ENCODE measurements at places on chromosomes 6 and 20.

DNA sequence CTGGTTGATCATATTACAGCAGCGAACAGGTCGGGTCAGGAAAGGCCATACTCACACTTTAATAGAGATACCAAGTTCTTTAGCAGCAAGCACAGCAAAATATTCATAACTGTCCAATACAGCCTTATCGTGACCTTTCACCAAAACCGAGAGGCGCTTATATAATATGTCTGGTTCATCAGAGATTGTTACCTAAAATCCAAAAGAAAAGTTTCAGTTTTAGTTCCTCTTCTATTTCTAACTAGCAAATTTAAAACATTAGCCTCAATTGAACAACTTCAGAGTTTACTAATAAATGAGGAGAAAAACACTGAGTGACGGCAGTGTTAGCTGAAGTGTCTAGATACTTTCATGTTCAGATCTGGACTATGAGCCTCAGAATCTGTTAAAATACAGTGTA lies 5.9 kb downstream of the MRPS10 start:
- no peak for DNase-seq

- DNase-seq = no peak
These were observed 1.3 kb downstream of the CALHM5 start for GRCh38 chr6:116512734-116513133.

DNA sequence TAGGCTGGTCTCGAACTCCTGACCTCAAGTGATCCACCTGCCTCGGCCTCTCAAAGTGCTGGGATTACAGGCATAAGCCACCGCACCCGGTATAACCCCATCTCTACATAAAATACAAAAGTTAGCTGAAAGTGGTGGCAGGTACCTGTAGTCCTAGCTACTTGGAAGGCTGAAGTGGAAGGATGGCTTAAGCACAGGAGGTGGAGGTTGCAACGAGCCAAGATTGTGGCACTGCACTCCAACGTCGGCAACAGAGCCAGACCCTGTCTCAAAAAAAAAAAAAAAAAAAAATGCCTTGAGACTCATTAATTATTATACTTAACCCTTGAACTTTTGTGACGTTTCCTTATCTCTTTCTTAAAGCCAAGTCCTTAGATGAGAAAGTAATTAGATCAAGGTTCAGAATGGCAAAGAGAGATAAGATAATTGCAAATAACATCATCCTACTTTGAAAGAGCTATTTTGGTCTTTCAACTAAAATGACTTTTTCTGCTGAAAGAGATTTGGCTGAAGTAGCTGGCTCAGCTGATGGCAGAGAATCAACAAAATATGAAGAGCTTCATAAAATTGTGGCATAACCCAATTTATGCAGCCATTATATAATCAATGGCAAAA lies 4.7 kb upstream of the SHLD1 start:
- no peak for DNase-seq

DNA sequence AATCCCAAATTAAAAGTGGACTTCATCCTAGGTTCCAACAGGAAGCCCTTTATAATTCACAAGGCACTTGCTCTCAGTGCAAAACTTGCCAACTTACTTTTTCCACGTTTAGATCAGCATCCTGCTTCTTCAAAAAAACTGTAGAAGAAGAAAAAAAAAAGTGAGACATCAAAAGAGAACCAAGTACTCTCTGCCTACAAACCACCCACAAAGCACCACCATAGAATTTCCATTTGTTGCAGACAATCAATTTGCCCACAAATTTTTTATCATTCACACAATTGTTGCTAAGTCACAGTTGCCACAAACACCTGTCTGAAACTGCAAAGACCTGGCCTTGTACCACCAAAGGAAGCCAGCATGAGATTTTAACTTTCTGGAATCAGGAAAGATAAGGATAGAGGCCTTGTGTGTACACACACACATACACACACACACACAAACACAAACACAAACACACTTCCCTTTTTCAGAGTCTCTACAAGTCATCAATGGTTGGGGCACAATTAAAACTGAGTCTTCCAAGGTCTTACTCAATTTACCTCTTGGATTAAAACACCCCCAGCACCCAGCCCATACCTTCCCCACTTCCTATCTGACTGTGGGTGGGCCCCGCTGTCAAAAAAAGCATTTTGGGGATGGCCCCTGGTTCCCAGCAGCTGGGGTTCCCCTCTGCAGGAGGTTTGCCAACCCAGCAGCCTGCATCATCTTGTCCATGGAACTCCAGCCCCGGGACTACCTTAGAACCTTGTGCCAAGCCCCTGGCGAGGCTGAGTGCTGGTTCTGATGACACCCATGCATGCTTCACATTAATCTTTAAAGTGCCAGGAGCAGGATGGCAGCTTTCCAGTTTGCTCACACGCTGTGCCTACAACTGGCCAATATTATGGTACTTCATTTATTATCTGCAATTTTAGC lies 26.5 kb downstream of the FYN start:
- no peak for DNase-seq

- no peak for DNase-seq
These were observed 248.6 kb downstream of the KHDRBS2 start for GRCh38 chr6:62037445-62037844.

DNA sequence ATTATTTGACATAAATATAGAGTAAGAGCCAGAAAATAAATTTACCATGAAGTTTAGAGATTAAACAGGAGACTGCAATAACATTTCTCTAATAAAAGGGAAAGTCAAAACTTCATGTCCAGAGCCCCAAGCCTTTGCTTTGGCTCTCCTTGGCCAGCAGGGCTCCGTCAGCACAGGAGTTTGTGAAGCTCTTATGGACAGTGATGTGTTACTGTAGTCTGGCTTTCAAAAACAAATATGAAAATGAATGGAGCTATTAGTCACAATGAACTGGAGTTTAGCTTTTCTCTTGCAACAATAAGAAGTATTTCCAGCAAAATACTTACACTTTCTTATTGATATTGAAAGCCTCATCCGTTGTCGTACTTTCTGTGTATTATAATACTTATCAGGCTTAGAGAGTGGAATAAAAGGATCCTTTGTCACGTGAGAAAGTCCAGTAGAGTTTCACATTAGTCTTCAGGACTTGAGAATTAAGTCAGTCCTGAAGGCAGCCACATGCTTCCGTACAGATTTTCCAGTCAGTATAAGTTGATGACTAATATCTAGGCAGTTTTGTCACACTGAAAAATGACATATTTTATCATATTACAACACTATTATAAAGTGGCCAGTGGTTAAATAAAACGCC lies 117.0 kb upstream of the PRL start:
- no peak for DNase-seq

DNA sequence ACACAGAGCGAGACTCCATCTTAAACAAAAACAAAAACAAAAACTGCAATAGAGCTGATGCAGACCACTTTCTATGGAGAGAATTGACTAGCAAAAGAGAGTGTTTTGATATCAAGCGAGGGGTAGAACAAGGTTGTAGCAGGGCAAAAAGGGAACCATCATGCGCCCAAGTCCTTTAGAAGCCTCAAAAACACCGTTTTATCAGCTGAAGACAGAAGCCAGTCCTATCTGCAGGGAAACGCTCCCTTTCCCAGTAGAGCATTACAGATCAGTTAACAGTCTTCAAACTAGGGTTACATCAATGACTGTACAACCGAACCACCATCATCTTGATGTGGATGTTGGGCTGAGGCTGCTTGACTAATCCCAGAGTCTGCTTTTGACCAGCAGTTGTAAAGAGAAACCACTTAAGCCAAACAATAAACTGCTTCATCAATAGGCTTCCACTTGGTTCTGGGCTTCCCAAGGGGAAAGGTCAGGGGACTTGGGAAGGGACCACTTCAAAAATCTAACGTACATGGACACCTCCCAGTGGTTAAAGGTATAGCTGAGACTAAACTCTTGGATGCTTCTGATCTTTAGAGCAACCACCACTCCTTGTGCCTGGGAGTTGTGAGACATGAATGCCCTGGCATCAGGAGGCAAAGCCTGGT lies 59.6 kb upstream of the SPDEF start:
- DNase-seq = no peak

DNA sequence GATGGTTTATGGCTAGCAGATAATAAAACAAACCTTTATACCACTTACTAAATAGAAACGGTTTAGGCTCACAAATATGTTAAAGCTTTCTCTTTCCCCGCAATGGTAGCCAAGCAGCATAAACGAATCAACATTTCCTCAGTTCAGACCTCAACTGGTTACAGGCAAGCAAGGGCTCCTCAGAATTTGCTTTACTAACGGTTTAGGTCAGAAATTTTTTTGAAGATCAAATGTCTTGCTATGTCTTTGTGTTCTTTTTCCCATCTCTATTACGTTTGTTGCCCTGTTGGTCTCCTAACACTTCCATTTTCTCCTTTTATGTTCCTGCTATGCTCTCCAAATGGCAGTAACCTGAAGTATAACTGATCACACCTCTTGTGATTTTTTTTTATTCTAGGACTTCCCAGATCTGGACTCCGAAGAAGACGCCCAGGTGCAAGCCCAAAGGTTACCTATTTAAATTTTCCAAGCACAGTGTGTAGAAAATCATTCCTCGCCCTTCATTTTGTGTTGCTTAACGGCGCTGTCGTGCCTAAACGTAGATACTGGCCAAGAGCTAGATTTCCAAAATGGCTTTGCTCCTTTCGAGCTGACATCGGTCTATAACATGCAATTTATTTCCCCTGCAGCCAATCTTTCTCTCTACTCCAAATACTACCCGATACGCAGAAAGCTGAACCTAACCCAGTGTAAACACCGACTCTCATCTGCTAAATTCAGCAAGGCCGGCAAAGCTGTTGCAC lies 717 bp upstream of the ASF1A start:
- peak; percentile 79 for DNase-seq

DNA sequence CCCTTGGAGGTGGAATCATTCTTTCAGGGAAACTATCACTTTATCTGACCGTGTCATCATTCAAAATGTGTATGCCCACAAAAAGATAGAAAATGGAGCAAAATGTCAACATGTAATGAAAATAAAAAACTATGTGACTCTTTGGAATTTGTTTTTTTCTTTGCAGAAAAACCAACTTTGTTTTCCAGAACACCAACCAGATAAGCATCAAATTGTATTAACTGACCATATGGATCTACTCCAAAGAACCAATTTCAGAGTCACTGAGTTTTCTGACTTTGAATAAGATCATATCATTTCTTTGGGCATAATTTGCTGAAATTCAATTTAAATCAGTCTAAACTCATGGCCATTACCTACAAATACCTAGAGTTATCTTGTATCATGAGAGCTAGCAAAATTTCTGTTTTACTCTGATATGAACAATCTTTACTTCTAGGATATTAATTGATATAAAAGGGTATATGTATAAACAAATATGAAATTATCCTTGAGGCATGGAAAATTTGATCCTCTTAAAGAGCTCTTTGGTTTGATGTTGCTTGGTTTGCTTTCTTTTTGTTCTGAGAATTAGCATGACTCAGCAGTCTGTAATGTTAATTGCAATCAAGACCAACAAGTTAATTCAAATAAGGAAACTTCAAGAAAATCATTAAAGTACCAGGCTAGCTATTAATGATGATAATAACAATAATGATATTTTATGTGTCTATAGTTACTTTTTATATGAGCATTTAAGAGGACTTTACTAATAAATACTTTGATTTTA lies 444.4 kb upstream of the MARCKS start:
- DNase-seq = no peak

- no peak for DNase-seq
These were observed 45.8 kb downstream of the QKI start for GRCh38 chr6:163460307-163460782.

- no peak for DNase-seq
These were observed 6.7 kb downstream of the PPP1R16B start for GRCh38 chr20:38812182-38812581.

DNA sequence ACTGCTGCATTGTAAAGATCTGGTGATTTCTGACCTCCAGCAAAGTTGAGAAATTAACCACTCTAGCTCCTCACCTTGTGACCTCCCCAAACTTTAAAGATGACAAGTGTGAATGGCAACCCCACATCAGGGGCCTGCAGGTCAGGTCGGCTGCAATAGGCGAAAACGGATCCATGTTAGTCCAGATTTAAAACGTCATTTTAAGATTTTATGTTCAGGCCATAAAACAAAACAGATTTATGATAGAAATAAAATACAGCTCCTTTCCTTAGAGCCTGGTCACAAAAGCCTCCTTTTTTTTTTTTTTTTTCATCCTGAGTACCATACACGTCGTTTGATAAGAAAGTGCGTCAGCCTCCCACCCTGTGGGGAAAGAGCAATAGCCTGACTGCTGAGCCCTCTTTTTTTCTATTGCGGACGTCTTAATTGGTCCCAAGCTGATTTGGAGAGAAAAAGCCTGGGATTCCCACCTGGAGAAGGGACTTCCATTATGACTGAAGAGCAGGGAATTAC lies 519.2 kb upstream of the NOX3 start:
- no peak for DNase-seq

DNA sequence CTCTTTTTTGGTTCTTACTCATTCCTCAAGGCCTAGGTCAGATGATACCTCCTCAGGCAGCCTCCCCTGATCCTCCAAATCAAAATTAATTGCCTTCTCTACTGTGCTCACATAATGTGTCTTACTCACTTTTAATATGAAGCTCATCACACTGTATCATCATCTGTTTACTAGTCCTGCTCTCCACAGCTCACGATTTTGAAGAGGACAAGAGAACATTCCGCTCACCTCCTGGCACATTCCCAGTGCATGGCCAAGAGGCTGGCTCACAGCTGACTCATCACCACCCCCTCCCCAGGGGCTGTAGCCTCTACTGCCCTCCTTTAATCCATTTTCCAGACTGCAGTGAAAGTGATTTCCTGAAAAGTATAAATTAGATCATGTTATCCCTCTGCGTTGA lies 133.1 kb downstream of the ALDH8A1 start:
- DNase-seq = no peak

DNA sequence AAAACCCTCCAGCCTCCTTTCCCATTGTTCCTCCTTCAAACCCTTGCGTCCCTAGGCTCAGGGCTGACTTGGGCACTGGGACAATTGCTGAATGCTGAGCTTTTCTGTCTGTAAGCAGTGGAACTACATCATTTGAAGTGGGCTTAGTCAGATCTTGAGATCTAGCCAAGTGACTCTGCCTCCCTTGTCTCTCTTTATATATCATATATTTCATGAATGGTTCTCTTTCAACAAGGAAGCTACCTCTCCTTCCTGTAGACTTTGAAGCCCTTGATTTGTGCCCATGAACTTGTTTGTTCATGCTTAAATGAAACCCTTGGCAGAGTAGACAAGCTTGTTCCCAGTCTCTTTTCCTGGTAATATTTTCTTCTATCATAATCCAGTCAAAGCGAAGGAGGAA lies 60.0 kb upstream of the KIF13A start:
- DNase-seq = no peak

- DNase-seq = no peak
These were observed 181.0 kb downstream of the GJA1 start for GRCh38 chr6:121616406-121616805.

- no peak for DNase-seq
These were observed 15.3 kb downstream of the ANKRD60 start for GRCh38 chr20:58213121-58213520.

- no peak for DNase-seq
These were observed 32.6 kb upstream of the FUCA2 start for GRCh38 chr6:143544011-143544696.

GRCh38 chr6:154822947-154823558 lies 89.8 kb downstream of the SCAF8 start:
- DNase-seq = no peak

DNA sequence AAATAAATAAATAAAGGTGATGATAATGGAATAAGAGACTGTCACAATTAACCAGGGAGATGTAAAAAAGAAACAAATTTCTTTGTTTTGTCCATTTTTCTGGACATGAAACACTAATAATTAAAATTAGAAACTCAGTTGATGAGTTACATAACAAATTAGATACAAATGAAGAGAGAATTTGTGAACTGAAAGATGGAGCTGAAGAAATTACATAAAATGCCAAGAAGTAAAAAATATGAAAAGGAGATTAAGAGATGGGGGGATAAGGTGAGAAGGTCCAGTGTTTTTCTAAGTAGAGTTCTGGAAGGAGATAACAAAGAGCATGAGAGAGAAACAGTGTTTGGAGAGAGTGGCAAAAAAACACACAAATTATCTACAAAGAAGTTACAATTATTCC lies 89.4 kb upstream of the AGPAT4 start:
- no peak for DNase-seq

Measured in NCI-H2171 (cell line).